ENCODE measurements at places on chromosomes 3 and 15.
A peak's percentile ranks its signal among the peaks of the same experiment; 100 is the strongest.

GRCh38 chr15:48703544-48703943, 58.0 kb upstream of the FBN1 start:
- no peak for DNase-seq

GRCh38 chr3:196111939-196112386, 30.1 kb upstream of the TFRC start:
- no peak for DNase-seq

DNA sequence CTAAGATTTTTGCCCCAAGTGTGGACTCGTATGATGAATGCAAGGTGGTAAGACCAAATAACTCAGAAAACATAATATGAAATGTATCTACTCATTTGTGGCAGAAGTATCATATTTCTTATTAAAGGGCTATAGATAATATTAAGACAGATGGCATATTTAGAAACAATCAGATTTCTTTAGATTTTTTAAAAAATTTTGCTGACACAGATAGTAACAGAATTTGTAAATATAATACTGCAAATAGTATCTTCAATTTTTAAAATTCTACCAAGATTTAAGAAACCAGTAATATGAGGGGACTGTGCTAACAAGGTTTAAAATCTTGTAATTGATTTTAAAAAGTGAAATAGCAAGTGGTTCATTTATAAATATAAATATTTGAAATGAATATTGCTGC, 1064.1 kb downstream of the DIPK2A start:
- DNase-seq: no peak

GRCh38 chr3:58899953-58900298, 149.9 kb downstream of the CFAP20DC start:
- DNase-seq: no peak

DNA sequence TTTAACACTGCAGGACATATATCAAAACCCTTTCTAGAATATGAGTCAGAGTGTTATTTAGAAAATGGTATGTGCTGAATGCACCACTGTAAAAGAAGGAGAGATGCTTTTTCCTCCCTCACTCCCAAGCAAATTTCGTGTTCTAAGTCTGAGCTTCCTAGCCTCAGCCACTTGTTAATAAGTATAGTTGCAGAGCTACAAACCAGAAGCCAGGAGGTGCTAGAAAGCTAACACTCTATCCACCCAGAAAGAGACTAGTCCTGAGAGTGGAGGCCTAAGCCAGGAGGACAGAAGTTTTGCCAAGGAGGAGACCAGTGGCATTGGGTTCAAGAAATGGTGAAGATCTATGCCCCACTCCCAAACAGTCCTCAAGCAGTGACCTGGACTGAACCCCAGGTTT, 40.5 kb upstream of the GYG1 start:
- peak; percentile 20 for DNase-seq

GRCh38 chr15:91376038-91376437, 276.0 kb downstream of the SV2B start:
- no peak for DNase-seq

- no peak for DNase-seq
Observed at GRCh38 chr3:109642025-109642424, 304.7 kb upstream of the DPPA4 start.

GRCh38 chr3:165202995-165203394, 6.8 kb upstream of the SLITRK3 start:
- DNase-seq: peak; percentile 12

All from OCI-M1 (cell line).